ENCODE measurements at places on chromosomes 1 and 21.

- no peak for DNase-seq
These were observed at the start of gene ASAP3 for GRCh38 chr1:23483321-23484252. Gene ASAP3 (minus strand): TSS chr1:23484179. CDS start chr1:23484133, 46 bp downstream.

- no peak for DNase-seq
These were observed 1.3 kb downstream of the SRSF10 start for GRCh38 chr1:23978805-23979204.

DNA sequence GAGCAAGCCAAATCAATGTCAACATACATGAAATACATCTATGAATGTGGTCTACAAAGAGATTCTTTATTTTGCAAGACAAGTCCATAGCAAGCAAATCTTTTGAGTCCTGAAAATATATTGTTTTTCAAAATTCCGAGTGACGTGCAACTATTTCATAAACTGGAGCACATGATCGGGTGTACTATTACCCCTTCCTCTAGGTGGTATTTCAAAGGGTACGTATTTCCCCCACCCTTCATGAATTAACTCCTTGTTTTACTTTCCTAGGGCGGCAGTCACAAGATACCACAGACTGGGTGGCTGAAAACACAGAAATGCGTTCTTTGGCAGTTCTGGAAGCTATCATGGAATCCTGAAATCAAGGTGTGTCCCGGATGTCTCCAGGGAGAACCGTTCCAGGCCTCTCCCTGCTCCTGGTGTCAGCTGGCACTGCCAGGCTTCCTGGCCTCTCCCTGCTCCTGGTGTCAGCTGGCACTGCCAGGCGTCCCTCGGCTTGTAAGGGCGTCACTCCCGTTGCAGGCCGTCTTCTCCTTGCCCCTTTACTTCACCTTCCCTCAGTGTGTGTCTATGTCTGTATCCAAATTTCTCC lies 55.3 kb downstream of the RIPK4 start:
- DNase-seq, result no peak

- DNase-seq, result no peak
These were observed 605.0 kb upstream of the PKN2 start for GRCh38 chr1:88079036-88079435.

- no peak for DNase-seq
These were observed 441.4 kb downstream of the RPS6KC1 start for GRCh38 chr1:213492161-213493041.

- no peak for DNase-seq
These were observed 42.5 kb downstream of the UTP25 start for GRCh38 chr1:209870151-209870831.

GRCh38 chr1:88645886-88646285 lies 38.2 kb upstream of the PKN2 start:
- DNase-seq, result no peak

GRCh38 chr1:92924501-92924900 lies 36.8 kb downstream of the DIPK1A start:
- DNase-seq, result no peak

DNA sequence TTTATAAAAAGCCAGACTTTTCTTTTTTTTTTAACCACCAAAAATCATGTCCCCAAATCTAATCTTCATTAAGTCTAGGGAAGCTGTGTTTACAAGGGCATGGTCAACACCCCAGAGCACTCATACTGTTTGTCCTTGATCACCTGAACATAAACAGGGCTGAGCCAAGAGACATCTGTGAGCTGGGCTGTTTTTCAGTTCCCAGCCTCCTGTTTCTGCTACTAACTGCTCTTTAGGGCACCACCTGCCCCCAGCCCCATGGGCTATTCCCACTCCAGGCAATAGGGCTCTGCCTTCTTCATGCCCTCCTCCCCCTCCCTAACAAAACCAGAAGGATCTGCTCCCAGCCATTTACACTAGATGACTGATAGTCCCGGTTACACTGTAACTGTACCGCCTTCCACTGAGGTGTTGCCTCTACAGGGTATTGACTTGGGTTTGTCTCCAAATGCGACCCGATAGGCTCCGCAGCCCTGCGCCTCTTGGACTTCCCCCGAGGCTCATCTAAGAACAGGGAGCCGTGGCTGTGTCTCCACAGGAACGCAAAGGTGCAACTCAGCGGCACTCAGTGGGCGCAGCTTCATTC lies 11.7 kb upstream of the SLC26A9 start:
- DNase-seq, result peak; percentile 49

GRCh38 chr1:41305576-41306363 lies 55.5 kb upstream of the FOXO6 start:
- DNase-seq, result no peak

GRCh38 chr1:56286506-56286905 lies 292.9 kb downstream of the PLPP3 start:
- no peak for DNase-seq
